ENCODE measurements at places on chromosomes 2 and 18.

DNA sequence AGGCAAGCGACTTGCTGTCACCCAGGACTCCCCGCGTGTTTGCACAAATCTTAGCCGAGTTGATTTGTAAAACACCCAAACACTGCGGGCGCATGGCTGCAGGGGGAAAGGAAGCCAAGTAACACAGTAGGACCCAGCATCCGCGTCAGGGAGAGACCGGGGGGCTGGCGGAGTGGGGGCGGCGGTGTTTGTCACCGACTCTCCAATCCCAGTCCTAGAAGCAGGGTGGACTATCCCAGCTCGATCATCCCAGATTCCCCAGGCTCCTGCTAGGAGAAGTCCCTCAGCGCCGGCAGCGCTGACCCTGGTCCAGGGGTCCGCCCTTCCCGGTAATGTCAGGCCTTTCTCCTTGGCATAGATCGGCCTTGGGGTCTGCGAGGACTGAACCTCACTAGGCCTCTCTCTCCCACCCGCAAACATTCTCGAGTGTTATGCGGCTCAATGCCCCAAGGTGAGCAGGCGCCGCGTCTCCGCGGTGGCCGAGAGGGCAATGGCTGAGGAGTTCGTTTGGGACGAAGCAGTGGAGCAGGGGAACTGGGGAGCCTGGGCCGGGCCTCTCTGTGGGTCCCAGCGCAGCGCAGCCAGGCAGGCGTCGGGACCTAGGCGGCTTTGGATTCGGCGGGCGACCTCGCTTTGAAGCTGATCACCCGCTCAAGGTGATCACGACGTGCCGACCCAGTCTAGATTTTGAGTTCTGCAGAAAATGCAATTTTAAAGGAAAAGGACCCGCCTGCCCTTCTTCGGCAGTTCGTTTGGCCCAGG lies 1.5 kb upstream of the GDF7 start:
- peak; percentile 71 for DNase-seq

GRCh38 chr2:215681799-215682596 lies 246.1 kb upstream of the FN1 start:
- DNase-seq: no peak

GRCh38 chr18:51811883-51812282 lies 528.1 kb upstream of the DCC start:
- DNase-seq: no peak

GRCh38 chr18:32048507-32049091 lies 30.0 kb downstream of the RNF125 start:
- no peak for DNase-seq

DNA sequence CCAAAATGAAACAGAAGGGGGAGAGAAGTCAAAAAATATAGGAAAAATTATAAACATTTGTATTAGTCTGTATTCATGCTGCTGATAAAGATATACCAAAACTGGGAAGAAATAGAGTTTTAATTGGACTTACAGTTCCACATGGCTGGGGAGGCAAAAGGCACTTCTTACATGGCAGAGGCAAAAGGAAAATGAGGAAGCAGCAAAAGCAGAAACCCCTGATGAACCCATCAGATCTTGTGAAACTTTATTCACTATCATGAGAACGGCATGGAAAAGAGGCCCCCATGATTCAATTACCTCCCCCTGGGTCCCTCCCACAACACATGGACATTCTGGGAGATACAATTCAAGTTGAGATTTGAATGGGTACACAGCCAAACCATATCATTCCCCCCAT lies 79.1 kb downstream of the ZRANB3 start:
- DNase-seq: no peak
